ENCODE measurements at places on chromosomes 5 and 9.
A peak's percentile ranks its signal among the peaks of the same experiment; 100 is the strongest.

- DNase-seq: peak; percentile 35
Measured at GRCh38 chr9:130835441-130836298, 616 bp downstream of the ABL1 start.

- DNase-seq: no peak
Measured at GRCh38 chr5:139064613-139065012, 133.6 kb downstream of the SIL1 start.

DNA sequence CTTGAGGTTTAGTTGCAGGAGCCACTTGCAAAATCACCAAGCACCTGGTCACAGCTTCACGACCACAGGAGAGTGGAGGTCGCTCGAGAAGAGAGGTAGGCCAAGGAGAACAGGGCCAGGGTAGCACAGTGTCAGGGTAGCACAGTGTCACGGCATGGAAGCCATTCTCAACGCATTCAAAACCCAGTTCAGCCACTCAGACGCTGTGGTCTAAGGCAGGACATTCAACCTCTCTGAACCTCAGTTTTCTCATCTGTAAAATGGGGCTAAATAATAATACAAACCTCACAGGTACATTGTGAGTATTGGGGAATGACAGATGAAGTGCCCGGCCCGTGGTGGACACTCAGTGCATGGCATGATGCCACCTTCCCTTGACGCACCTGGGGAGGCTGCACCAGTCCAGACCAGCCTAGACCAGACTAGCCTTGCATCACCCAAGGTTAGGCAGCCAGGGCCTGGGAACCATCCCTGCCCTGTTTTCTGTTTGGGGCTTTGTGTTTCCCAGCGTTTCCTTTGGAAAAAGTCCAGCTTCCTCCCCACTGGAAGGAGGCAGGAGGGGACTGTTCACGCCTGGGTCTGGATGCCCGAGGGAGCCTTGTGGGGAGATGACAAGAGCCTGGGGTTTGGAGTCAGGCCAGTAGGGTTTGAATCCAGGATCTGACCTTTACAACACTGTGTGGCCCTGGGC is 7.8 kb upstream of the LMX1B start:
- no peak for DNase-seq

DNA sequence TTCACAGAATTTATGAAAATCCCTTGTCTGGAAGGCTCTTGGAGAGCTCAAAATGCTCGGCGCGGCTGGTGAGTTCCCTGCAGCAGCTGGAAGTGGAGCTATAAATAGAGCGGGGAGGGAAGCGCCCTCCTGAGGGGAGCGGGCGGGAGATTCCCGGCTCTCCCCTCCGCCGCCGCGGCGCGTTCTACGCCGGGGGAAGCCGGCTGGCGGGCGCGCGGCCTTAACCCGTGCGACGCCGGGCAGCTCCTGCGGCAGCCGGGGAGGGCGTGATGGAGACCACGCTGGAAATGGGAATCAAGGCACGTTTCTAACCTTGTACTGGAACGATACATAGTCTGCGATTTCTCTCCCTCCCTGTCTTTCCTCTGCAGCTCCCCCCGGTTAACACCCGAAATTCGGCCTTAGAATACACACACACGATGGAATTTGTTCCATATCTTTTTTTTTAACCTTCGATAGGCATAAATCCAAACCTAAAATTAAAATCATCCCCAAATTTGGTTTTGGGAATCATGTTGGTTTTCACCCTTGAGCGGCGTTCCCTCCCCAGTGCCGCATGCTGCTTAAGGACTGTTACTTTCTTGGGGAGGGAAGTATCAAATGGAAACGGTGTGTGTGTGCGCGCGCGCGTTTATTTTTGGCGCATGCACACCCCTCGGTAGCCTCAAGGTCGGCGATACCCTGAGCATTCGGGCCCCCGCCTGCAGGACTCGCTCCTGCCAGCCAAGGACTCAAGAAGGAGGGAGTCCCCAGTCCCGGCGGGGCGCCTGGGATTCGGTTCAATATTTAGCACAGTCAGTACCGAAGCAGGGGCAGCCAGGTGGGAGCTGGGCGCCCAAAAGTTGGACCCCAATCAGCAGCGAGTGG is 306.3 kb upstream of the KCNN2 start:
- no peak for DNase-seq

GRCh38 chr9:20117986-20118385 is 329.1 kb upstream of the SLC24A2 start:
- DNase-seq: no peak

DNA sequence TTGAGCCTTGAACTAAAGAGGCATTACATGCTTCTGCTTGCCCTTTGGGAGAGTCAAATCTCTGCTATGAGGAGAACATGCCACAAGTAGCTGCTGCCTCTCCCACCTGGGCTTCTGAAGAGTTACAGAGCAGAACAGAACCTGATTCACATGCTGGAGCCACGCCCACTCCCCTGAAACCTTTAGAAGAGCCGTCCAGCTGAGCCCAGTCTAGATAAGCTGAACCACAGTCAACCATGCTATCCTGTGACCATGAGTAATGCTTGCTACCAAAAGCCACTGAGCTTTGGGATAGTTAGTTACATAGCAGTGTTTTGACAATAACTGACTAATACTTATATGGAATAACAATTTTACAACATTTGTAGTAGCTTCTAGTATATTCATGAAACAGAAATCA is 111.0 kb upstream of the VCAN start:
- no peak for DNase-seq

- no peak for DNase-seq
Measured at GRCh38 chr9:132590318-132591182, 8.1 kb downstream of the BARHL1 start.

- no peak for DNase-seq
Measured at GRCh38 chr9:120184266-120184665, 395.7 kb downstream of the CDK5RAP2 start.

GRCh38 chr5:120229036-120229435 is 235.1 kb upstream of the PRR16 start:
- DNase-seq: no peak

DNA sequence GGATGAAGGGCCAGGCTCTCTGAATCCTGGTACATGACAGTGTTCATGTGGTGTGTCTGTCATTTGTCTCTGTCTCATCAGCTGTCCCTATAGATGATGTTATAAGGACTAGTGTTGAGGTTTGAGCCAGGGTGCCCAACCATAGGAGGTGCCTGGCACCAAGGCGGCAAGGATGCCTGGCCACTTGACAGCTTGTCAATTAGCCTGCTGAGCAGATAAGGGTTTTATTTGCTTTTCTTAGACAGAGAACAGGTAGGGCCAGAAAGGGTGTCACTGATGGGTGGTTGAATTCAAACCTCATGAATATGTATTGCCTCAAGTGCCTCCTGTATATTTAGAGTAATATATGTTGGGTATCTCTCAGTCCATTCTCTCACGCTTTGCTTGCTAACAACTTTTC is 30.1 kb upstream of the AUH start:
- no peak for DNase-seq

DNA sequence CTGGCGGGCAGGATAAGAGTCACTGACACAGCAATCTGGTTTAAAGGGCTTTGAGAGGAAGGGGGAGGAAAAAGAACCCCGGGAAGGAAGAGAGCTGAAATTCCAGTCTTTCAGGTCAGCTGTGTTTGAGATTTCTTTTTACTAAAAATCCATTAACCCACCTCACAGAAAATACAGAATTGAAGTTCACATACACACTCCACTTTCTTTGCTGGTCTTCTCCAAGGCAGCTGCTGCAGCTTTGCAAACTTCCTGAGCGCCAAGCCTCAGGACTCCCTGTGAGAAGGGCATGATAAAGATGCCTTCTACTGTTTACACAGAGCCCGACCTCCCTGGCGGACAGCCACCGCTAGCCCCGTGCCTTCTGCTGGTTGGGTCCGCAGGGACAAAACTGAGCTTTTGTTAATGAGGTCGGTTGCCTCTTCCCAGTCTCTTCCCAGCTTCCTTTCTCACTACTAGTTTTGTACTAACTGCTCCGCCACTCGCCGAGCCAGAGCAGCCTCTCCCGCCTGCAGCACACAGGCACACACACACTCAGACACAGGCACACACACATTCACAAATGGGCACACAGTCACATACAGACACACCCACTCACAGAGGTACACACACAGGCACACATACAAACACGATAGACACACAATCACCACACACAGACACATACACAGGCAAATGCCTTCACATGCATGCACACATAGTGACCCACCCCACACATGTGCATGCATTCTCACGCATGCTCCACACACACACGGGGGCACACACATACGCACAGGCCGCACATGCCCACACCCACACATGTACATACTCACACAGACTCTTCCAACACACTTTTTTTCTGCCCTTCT is at the start of gene FREM1:
FREM1 (minus strand) TSS at position 468 of the 845 bp plus-strand sequence. CDS start 41,451 bp downstream, outside the sequence.
- no peak for DNase-seq

DNA sequence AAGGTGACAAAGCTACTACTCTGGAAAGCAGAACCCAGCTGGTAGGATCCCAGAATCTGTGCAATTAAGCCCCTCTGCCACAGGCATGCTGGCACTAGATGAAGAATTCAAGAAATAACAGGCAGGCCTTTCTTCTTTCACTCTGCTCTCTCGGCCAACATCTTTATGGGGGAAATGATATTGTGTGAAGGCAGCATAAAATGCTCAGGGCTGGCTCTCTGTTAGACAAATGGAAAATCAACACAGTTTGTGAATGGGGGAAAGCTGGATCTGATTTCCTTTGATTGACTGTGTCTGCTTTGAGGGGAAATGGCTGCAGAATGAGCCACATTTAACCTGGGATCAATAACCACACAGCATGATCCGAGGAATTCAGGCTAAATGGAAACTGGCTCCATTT is 29.1 kb upstream of the AKNA start:
- DNase-seq: no peak

DNA sequence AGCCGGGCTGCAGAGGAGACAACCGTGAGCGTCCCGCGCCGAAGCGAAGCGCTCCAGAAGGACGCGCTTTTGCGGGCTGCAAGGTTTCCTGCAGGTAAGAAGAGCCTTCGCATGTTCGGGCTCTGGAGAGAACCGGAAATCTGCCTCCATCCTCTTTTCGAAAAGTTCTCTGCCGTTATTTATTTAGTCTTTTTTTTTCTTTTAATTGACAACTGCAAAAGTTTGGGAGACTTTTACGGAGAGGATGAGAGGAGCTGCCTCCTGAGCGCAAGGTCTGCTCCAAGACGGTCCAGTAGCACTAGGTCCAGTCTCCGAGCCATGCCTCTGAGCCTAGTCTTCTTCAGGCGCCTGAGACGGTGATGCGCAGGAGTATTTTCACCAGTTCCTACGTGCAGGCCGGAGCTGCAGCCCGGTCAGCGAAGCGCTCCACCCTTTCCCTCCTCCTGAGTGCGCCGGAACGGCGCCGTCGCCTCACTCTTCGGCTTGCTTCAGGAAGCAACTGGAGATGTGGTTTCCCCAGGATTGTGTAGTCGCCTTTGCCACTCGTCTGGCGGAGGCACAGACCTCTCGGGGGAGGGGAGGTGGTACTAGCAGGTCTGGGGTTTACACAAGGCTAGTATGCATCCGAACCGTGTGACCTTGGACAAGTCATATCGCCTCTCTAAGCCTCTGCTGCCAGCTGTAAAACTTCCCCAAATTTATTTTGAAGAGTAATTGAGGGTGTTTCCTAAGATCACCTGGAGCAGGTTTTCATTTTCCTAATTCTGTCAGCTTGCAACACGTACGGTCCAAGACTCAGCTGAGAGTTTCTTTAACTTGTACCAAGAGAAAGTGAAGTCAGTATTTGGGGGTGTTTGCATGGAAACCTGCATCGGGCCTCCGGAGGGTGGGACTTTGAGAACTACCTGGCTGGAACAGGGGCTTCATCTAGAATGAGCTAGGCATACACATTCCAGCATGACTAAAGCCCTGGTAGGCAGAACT is 4.5 kb downstream of the POU4F3 start:
- no peak for DNase-seq

DNA sequence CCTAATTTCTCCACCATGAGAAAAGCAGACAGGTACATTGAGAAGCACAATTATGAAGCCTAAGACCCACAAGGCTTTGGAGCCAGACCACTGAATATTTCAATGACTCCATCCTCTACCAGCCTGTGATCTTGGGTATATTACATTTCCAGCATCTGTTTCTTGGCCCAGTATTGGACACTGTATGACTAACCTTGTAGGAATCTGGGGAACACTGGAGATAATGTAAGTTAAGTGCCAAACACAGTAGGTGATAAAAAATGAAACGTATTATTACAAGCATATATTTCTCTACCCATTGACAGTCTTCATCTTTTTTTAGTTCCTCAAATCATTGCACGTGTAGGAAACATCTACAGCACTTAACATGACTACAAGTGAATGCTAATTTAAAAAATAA is 28.6 kb upstream of the FEM1C start:
- no peak for DNase-seq

GRCh38 chr5:17276445-17276844 is 59.0 kb downstream of the BASP1 start:
- no peak for DNase-seq

DNA sequence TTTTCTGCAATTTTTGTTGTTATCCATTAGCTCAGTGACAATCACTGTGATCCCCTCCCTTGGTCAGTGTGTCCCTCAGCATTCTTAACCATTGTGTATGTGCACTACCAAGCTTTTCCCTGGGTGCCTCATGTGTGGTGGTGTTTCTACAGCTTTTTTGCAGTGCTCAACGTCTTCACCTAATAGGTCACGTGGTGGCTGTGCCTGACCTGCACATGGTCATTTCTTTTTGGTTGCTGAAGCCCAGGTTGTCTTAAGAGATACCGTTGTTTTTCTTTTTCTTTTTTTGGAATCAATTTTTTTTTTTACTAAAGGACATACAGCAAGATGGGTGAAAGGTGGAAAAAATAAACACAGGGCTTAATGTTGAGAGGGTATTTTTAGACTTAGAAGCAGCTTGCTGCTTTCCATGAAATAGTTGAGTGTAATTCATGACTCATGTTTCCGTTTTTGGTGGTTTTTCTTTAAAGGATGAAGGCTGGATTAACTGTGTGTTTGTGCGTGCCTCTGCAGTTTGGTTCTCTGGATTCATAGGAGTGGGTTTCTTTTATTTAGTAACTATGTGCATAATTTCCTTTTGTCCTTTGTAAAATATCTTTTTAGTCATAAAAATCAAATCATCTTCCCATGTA is 22.2 kb downstream of the SH3GL2 start:
- no peak for DNase-seq

- DNase-seq: no peak
Measured at GRCh38 chr5:125592856-125593255, 830.4 kb upstream of the GRAMD2B start.

DNA sequence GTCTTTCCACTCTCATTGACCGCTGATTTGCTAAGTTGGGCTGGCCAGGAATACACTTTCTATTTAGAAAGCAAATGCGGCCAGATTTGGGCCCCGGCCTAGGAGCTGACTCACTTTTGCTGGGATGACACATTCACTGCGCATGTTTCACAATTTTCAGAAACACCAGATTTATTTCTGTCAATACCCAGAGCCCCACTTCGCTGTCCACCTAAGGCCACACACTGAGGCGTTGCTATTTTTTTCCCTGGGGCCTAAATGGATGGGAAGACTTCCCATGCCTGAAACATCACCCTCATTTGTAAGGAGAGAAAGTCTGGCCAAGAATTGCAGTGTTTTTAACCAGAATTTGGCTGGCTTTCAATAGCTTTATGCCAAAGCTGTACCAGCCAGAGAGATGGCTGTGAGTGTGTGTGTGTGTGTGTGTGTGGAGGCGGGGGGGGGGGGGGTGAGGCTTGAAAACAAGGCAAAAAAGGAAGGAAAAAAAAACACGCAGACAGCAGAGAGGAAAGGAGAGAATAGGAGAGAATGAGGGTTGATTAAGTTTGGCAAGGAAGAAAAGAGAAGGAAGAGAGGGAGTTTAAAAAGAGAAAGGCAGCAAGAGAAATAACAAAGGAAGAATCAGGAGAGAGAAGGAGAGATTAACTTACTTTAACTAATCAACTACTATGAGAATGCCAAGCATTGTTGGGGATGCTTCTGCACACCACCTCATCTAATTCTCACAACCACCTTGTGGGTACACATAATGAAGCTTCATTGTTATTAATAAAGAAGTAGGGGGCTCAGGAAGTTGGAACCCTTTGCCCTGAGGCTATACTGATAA is 261.4 kb upstream of the KLF4 start:
- no peak for DNase-seq

- DNase-seq: peak; percentile 82
Measured at GRCh38 chr5:138352722-138353559, 456 bp downstream of the KDM3B start.

All from CD4-positive, alpha-beta T cell treated with Interleukin-17A for 4 hours (primary cell).